Stimulated activated CD4-positive, alpha-beta T cell treated with anti-CD3 and anti-CD28 coated beads, TNF-alpha, amount 100 ng/mL, for 1 hour (primary cell): ENCODE measurements at places on chromosomes 5 and 9.

DNA sequence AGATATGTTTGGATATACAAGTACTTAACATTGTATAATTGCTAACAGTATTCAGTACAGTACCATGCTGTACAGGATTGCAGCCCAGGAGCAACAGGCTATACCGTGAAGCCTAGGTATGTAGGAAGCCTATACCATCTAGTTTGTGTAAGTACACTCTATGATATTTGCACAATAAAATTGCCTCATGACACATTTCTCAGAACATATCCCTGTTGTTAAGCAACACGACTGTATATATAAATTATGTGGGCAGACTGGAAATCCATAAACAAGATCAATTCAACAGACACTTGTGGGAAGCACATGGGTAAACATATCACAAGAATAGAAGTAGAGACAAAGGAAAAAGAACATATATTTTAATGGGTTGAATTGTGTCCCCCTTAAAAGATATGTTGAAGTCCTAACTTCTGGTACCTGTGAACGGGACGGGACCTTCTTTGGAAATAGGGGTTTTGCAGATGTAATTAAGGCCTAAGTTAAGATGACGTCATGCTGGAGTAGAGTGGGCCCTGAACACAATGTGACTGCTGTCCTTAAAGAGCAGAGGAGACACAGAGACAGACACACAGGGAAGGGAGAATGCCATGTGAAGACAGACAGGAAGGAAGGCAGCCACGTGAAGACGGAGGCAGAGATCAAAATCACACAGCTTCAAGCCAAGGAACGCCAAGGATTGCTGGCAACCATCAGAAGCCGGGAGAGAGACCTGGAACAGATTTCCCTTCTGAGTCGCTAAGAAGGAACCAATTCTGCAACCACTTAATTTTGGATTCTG lies 76.3 kb downstream of the SCAI start:
- no peak for DNase-seq

DNA sequence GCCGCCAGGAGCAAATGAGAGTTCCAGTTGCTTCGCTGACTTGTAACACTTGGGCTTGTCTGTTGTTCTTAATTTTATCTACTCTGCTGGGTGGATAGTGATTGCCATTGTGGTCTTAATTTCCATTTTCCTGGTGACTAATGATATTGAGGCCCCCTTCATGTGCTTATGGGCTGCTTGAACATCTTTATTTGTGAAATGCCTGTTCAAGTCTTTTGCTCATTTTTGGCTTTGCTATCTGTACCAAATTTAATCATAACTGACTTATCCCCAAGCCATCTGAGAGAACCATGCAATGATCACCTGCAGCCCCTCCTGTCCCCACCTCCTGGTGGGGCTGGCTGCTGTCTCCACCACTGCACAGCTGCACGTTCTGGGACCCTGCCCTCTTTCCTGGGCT lies 20.5 kb downstream of the STC2 start:
- DNase-seq = no peak

DNA sequence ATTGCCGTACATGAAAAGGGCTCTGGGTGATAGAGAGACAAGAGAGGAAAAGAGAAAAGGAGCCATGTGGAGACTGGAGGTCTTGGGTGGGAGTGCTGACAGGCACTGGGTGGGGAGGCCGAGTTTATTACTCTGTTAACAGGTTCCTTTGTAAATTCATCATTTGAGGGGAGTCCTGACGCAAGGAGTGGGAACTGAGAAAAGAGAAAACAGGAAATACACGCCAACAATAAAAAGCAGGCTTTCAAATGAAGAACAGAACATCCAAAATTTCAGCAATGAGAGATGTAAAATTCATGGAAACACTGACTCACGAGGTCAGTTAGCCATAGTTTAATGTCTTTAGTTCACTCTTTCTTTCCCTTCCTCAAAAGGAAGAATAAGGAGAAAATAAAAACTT lies 342.8 kb downstream of the TMEM167A start:
- no peak for DNase-seq

DNA sequence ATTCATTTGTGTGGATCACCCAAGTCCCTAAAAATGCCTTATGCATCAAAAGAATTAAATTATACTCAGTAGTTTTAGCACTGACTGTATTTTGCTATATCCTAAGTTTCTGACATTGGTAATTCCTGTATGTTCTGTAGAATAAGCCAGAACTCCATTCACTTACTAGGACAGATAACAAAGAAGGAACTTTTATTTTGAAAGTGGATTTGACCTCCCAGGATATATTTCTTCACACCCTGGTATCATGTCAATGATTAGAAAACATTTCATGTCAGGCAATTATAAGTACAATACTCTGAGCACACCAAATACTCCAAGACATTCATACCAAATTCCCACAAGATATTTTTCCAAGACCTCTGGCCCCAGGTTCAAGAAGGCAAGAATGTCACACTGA lies 28.7 kb upstream of the MYOT start:
- DNase-seq = no peak

- DNase-seq = no peak
Observed at GRCh38 chr9:95112436-95113280, 204.9 kb downstream of the FANCC start.
